ENCODE measurements at places on chromosomes 7 and 10.

GRCh38 chr10:20105931-20106330, 289.7 kb downstream of the PLXDC2 start:
- H3K27ac ChIP-seq = no peak overlapping the region
- DNase-seq = no peak
- H3K36me3 ChIP-seq = no peaks in the 10 kb centered on the region
- H3K4me3 ChIP-seq = no peak overlapping the region
- H3K4me1 ChIP-seq = no peaks in the 10 kb centered on the region
- no peaks in the 10 kb centered on the region for H3K27me3 ChIP-seq

DNA sequence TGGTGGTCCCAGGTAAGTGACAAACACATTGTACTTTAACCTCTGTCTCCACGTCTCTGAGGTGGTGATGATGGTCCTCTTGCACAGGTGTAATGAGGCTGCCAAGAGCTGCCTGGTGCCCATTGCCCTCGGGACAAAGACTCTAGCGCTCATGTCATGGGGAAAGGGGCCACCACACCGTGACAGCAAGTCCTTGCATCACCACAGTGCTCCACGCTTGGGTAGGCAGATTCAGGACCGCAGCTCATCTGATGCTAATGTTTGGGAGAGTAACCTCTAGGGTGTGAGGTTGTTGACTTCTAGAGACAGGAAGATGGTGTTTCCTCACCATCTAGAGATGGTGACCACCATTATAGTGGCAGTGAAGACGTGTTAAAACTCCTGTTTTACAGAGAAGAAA, 395.6 kb downstream of the ADRA2A start:
- no peaks in the 10 kb centered on the region for H3K36me3 ChIP-seq
- no peak overlapping the region for H3K4me3 ChIP-seq
- H3K27ac ChIP-seq = no peak overlapping the region
- no peak for DNase-seq
- H3K27me3 ChIP-seq = no peaks in the 10 kb centered on the region

- peak overlapping the region; percentile 95 for H3K27ac ChIP-seq
- peaks cover 17% of the 10 kb centered on the region for H3K4me1 ChIP-seq
- no peaks in the 10 kb centered on the region for H3K36me3 ChIP-seq
- no peaks in the 10 kb centered on the region for H3K27me3 ChIP-seq
Measured at GRCh38 chr10:73168465-73168803, 515 bp downstream of the FAM149B1 start.

GRCh38 chr7:114519240-114519639, 104.6 kb downstream of the FOXP2 start:
- no peaks in the 10 kb centered on the region for H3K27me3 ChIP-seq
- H3K4me3 ChIP-seq = no peak overlapping the region
- no peak overlapping the region for H3K27ac ChIP-seq
- H3K4me1 ChIP-seq = no peaks in the 10 kb centered on the region
